ENCODE measurements at places on chromosomes 11 and 22.

DNA sequence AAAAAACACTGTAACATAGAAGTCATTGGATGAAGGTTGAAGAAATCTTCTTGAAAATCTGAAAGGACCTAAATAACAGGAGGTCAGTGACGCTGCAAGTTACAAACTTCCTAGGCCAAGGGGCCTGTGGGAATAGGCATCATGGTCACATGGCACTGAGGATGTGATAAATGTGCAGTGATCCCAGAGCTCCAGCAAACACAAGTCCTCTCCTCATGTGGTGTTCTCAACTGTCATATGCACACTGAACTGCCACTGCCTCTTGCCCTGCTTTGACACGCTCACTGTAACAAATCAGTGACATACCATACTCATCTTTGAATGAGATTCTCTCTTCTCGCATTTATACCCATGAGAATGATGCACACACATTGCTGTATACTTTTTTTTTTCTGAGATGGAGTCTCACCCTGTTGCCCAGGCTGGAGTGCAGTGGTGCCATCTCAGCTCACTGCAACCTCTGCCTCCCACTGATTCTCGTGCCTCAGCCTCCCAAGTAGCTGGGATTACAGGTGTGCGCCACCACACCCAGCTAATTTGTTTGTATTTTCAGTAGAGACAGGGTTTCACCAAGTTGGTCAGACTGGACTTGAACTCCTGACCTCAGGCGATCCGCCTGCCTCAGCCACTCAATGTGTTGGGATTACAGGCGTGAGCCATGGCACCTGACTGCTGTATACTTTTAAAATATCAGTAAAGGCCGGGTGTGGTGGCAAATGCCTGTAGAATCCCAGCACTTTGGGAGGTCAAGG, 65.1 kb upstream of the YPEL1 start:
- no peak for DNase-seq

DNA sequence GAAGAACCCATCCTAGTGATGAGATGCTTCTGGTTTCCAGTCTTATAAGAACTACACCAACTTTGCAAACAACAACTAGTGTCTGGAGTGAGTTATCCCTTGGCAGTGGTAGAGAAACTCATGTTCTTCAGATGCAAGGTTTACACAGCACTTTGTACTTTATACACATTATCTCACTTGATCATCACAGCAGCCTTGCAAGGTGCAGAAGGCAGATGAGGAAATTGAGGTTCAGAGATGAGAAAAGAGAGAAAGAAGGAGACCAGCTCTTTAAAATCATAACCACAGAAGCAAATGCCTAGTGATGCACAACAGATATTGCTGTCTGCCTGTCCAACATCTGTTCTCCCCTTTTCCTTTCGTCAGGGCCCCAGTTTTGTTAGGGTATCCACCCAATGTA, 16.7 kb upstream of the CD44 start:
- DNase-seq: no peak

DNA sequence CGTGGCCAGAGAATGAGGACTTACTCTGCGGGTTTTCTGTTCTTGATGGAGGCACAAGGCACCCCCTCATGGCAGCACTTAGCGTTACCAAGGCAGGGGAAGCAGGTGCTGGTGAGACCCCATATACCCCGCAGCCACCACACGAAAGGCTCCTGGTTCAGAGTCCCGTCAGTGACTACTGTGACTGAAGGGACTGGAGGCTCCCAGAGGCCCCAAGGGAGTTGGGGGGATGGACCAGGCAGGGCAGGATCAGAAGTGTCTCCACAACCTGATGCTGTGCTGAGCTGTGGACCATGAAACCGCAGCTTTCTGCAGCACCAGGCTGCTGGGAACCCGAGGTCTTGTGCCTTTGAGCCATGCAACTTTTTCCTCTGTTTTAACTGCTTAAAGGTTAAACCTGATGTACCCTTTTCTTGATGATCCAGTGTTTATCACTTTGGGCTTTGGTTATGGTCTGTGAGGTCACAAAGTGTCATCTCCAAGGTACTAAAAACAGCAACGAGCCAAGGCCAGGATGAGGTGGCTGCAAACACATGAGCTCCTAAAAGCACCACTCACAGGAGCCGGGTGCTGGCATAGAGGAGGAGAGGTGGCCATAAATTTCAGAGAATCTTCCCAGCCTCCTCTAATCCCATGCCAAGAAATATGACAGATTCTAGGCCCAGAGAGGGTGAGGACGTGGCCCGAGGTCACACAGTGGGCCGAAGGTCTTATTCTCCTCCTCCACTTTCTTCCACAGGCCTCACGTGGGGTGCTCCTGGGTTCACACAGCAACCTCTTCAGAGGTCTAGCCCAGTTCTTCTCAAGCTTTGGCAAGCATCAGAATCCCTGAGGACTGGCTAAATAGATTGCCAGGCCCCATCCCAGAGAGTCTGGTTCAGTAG, 4.2 kb upstream of the LRRC32 start:
- DNase-seq: no peak

DNA sequence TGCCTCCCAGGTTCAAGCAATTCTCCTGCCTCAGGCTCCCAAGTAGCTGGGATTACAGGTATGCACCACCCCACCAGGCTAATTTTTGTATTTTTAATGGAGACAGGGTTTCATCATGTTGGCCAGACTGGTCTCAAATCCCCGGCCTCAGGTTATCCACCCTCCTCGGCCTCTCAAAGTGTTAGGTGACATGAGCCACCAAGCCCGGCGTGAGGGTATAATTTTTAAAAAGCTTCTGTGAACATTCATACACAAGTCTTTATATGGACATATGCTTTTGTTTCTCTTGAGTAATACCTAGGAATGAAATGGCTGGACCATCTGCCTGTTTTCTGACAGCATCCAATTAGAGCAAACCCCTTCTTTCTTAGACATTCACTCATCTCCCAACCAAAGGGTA, 14.3 kb upstream of the NAALAD2 start:
- DNase-seq: no peak

GRCh38 chr22:35872451-35872850, 154.8 kb downstream of the APOL5 start:
- no peak for DNase-seq
